ENCODE measurements at places on chromosomes 2 and 18. TPM values are rescaled to one million over a fixed set of nuclear protein-coding genes. Genes with fewer than 3 reads are reported as not detected.

DNA sequence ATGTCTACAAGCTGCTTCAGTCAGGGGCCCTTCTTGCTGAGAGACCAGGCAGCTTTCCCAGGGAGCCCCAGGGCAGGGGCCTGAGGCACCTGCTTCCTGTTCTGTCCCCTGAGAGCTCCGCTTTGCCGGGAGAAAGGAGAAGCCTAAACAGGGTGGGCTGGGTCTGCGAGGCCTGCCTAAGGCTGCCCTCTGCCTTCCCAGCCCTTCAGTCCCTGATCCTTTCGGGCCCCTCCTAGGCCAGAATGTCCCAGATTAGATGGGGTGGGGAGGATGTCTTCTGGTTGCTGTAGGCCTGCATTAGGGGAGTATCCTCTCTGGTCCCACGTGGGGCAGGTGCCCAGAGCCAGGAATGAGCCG, 72.4 kb downstream of the TGOLN2 start:
- no peaks in the 10 kb centered on the region for H3K27me3 ChIP-seq
- H3K27ac ChIP-seq: no peak overlapping the region
- H3K36me3 ChIP-seq: no peaks in the 10 kb centered on the region
- peaks cover 54% of the 10 kb centered on the region for H3K4me1 ChIP-seq
- H3K4me3 ChIP-seq: no peak overlapping the region

DNA sequence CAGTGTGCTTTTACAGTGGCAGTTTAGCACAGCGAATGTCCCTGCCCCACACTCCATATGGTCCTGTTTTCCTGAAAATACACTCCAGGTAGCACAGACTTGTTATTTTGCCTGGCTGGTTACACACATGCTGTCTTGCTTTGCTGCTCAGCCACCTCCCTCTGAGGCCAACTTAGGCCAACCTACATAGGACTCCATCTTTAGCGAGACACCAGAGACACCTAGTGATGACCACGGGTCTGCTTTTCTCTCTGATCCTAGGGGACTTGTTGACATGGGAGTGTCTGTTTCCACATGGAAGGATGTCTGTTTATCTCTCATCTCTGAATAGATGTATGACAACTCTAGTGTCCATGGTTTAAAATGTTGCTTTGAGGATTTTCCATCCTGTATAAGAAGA, 43.3 kb downstream of the PLEKHB2 start:
- no peak overlapping the region for H3K27ac ChIP-seq
- H3K4me1 ChIP-seq: peaks cover 11% of the 10 kb centered on the region
- H3K36me3 ChIP-seq: peaks cover 78% of the 10 kb centered on the region
- H3K4me3 ChIP-seq: no peak overlapping the region
- no peaks in the 10 kb centered on the region for H3K27me3 ChIP-seq
- DNase-seq: no peak

GRCh38 chr2:157194097-157194688, 63.3 kb upstream of the GALNT5 start:
- no peaks in the 10 kb centered on the region for H3K36me3 ChIP-seq
- H3K27me3 ChIP-seq: no peaks in the 10 kb centered on the region
- H3K4me1 ChIP-seq: no peaks in the 10 kb centered on the region
- H3K4me3 ChIP-seq: no peak overlapping the region

DNA sequence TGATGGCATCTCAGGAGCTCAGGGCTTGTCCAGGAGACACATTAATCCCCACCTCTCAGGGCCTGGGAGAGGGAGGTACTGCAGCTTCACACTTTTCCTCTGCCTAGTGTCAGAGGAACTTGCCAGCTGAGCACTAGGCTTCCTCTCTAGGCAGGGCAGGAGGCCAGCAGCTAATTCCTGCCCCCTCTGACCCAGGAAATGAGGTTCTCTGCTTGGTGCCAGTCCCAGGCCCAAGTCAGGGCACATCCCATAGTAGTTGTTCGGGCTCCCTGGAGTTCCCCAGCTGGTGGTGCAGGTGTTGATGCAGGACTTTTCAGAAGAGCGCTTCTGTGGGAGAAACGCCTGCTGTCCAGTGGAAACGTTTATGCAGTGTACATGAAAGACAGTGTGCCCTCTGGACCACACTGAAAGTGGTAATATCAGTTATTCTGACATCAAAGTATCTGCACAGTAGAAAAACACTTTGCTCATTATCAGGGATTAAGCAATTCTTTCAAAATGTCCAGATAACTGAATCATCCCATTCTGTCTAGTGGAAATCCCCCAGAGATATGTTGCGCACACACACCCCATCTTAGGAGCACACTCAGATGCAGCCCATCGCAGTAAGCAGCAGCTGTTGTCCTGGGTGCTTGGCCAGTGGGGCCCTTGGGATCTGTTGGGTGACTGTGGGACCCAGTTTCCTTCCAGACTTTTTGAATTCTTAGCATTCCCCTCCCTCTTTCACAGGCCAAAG, 17.8 kb upstream of the SCLY start:
- no peaks in the 10 kb centered on the region for H3K4me1 ChIP-seq
- no peaks in the 10 kb centered on the region for H3K27me3 ChIP-seq

- DNase-seq: no peak
- no peak overlapping the region for H3K4me3 ChIP-seq
- no peaks in the 10 kb centered on the region for H3K4me1 ChIP-seq
- no peak overlapping the region for H3K27ac ChIP-seq
- no peaks in the 10 kb centered on the region for H3K36me3 ChIP-seq
These were observed 423.3 kb downstream of the MTX2 start for GRCh38 chr2:176692533-176692932.

GRCh38 chr2:38900726-38901125, 11.1 kb downstream of the ARHGEF33 start:
- no peak overlapping the region for H3K27ac ChIP-seq
- H3K4me3 ChIP-seq: no peak overlapping the region
- H3K4me1 ChIP-seq: no peaks in the 10 kb centered on the region
- no peaks in the 10 kb centered on the region for H3K36me3 ChIP-seq

The TMEM127 gene
- total RNA-seq: 77.4 TPM

The NR4A2 gene
- 4.0 TPM for total RNA-seq

Measured in lower lobe of right lung (tissue), 2 donors.